Activated CD4-positive, alpha-beta memory T cell treated with anti-CD3 and anti-CD28 coated beads for 36 hours (primary cell): ENCODE measurements at places on chromosomes 11 and 22. TPM values are rescaled to one million over a fixed set of nuclear protein-coding genes. Genes with fewer than 3 reads are reported as not detected.

GRCh38 chr11:42047637-42048555 lies 588.4 kb upstream of the LRRC4C start:
- H3K4me3 ChIP-seq, result no peak overlapping the region
- no peak overlapping the region for H3K27ac ChIP-seq
- DNase-seq, result no peak
- H3K36me3 ChIP-seq, result no peaks in the 10 kb centered on the region
- H3K4me1 ChIP-seq, result no peaks in the 10 kb centered on the region

DNA sequence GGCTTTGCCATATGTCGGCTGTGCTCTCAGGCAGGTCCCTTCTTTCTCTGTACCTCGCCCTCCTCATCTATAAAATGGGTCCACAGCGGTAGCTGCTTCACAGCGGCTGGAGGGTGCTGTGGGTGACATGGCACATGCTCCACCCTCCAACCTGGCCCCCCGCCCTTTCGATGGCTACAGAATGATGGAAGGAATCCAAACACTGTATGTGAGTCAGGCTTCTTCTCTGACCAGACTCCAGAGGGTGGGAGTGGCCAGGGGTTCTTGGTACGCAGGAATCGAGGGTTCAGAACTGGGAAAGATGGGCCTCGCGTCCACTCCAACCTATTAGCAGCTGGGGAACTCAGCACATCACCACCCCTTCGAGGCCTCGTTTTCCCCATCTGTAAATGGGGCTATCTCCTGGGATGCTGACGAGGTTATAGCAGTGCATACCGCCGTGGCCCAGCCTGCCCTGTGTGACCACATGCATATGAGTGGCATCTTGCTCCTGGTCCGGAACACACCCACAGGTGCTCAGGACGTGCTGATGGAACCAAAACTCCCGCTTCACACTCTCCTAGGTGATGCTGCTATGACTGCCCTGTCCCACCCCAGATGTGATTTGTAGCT lies 26.4 kb downstream of the MN1 start:
- H3K4me3 ChIP-seq, result no peak overlapping the region
- H3K27ac ChIP-seq, result no peak overlapping the region
- no peak for DNase-seq
- H3K36me3 ChIP-seq, result no peaks in the 10 kb centered on the region

DNA sequence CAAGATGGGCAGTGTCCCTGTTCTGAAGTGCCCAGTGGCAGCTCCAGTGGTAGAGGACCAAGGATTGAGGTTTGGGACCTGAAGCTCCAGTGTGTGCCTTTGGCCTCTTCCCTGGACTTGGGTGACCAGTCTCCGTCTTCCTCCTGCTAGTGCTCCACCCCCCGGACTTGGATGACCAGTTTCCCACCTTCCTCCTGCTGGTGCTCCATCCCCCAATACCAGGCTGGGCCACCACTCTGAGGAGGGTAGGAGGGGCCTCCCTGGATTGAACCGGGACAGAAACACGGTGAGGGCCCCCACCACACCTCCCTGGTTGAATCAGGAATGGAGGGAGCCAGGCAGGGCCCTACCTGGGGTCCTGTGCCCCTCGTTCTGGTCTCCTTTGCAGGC lies 10.9 kb upstream of the NEAT1 start:
- peaks cover 11% of the 10 kb centered on the region for H3K4me1 ChIP-seq
- H3K27ac ChIP-seq, result no peak overlapping the region
- peaks cover 12% of the 10 kb centered on the region for H3K36me3 ChIP-seq
- no peaks in the 10 kb centered on the region for H3K27me3 ChIP-seq

DNA sequence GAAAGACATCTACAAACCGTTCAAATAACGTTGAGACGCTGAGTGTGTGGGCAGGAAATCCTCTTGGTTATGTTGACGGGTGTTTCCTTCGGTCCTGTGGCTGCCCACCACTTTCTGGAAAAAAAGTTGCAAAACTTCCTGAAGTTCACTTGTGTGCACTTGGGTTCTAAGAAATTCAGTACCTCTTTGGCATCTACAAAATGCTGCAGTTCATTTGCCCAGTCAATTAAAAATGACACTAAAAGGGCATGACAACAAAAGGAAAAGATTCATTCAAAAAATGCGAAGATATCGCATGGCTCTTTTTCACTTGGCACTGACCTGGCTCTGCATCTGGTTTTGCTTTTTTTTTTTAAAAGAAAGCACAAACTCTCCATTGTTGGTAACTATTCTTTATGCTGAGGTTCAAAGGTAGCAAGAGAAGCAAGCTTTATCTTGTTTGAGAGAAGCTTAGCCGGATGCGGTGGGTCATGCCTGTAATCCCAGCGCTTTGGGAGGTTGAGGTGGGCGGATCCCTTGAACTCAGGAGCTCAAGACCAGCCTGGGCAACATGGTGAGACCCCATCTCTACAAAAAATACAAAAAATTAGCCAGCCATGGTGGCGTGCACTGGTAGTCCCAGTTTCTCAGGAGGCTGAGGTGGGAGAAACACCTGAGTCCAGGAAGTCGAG lies 10.6 kb upstream of the XBP1 start:
- H3K36me3 ChIP-seq, result peaks cover 34% of the 10 kb centered on the region
- H3K27ac ChIP-seq, result peak overlapping the region; percentile 84
- no peaks in the 10 kb centered on the region for H3K27me3 ChIP-seq
- DNase-seq, result peak; percentile 60
- peaks cover 65% of the 10 kb centered on the region for H3K4me1 ChIP-seq

OR4A15 gene
- not detected for total RNA-seq

GRCh38 chr11:120295099-120295498 lies 30.0 kb upstream of the TLCD5 start:
- DNase-seq, result no peak
- H3K4me1 ChIP-seq, result no peaks in the 10 kb centered on the region
- H3K4me3 ChIP-seq, result no peak overlapping the region

DNA sequence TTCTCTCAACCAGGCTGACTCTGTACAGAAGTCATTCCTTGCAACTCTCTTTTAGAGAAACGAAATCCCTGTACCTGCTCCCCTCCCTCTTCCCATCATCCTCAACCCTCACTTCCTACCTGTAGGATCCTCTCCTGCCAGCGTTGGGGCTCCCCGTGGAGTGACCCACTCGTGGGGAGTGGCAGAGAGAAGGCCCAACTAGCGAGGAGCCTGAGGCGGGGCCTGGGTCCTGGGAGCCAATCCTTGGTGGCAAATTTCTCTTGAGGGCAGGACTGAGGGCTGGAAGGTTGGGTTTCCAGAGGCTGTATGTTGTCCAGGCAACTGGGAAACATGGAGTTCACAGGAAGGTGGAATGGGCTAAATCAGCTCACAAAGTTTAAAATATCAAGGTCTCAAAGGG lies 10.4 kb downstream of the NHERF4 start:
- no peak for DNase-seq
- no peak overlapping the region for H3K4me3 ChIP-seq
- H3K27me3 ChIP-seq, result no peaks in the 10 kb centered on the region
- peaks cover 3% of the 10 kb centered on the region for H3K4me1 ChIP-seq
- no peak overlapping the region for H3K27ac ChIP-seq
- H3K36me3 ChIP-seq, result no peaks in the 10 kb centered on the region

RTN4RL2 gene
- 0.36 TPM for total RNA-seq

GRCh38 chr11:104665641-104666040 lies 232.6 kb downstream of the CASP12 start:
- H3K4me3 ChIP-seq, result no peak overlapping the region
- H3K36me3 ChIP-seq, result no peaks in the 10 kb centered on the region
- H3K27me3 ChIP-seq, result no peaks in the 10 kb centered on the region
- peaks cover 9% of the 10 kb centered on the region for H3K4me1 ChIP-seq
- DNase-seq, result no peak

- H3K4me3 ChIP-seq, result no peak overlapping the region
- no peak for DNase-seq
- H3K27ac ChIP-seq, result no peak overlapping the region
- peaks cover 9% of the 10 kb centered on the region for H3K36me3 ChIP-seq
Measured at GRCh38 chr11:70319396-70320076, 49.0 kb downstream of the PPFIA1 start.

GRCh38 chr11:587546-587945 lies 11.3 kb downstream of the PHRF1 start:
- H3K27ac ChIP-seq, result peak overlapping the region; percentile 97
- H3K4me3 ChIP-seq, result peak overlapping the region; percentile 58
- H3K27me3 ChIP-seq, result no peaks in the 10 kb centered on the region
- H3K4me1 ChIP-seq, result peaks cover 18% of the 10 kb centered on the region
- peaks cover 34% of the 10 kb centered on the region for H3K36me3 ChIP-seq

DNA sequence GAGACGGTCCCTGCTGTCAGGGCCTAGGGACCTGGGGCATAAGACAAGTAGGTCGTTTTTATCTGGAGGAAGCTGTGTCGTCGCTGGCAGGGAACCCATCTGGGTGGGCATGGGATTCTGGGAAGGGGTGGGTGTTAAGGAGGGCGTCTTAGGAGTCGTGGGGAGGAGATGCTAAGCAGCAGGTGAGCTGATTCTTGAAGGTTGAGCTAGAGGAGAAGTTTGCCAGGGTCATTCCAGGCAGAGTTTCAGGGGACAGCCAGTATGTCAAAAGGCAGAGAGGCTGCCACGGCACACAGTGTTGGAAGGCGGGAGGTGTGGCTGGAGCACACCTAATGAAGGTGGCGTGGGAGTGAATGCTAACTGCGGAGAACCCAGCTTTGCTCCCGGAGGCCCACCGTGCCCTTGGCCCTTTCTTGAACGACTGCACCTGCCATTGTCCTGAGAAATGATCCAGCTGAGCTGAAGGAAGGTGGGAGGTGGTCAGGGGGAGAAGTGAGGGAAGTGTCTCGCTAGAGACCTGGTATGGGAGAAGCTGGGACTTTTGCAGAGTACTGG lies 1.3 kb downstream of the FAM118A start:
- no peaks in the 10 kb centered on the region for H3K27me3 ChIP-seq
- H3K27ac ChIP-seq, result peak overlapping the region; percentile 71
- DNase-seq, result no peak
- peaks cover 57% of the 10 kb centered on the region for H3K4me1 ChIP-seq
- H3K36me3 ChIP-seq, result no peaks in the 10 kb centered on the region

- peaks cover 38% of the 10 kb centered on the region for H3K36me3 ChIP-seq
- H3K4me1 ChIP-seq, result no peaks in the 10 kb centered on the region
- DNase-seq, result no peak
- H3K27me3 ChIP-seq, result no peaks in the 10 kb centered on the region
Measured at GRCh38 chr11:44243086-44243485, 66.9 kb downstream of the ALX4 start.

SEPTIN3 gene
- 2.2 TPM for total RNA-seq

- H3K27me3 ChIP-seq, result no peaks in the 10 kb centered on the region
- H3K4me3 ChIP-seq, result no peak overlapping the region
- H3K36me3 ChIP-seq, result no peaks in the 10 kb centered on the region
- H3K27ac ChIP-seq, result no peak overlapping the region
- DNase-seq, result no peak
Measured at GRCh38 chr11:114815761-114816160, 137.4 kb downstream of the NXPE2 start.

SLCO2B1 gene
- not detected for total RNA-seq

DNA sequence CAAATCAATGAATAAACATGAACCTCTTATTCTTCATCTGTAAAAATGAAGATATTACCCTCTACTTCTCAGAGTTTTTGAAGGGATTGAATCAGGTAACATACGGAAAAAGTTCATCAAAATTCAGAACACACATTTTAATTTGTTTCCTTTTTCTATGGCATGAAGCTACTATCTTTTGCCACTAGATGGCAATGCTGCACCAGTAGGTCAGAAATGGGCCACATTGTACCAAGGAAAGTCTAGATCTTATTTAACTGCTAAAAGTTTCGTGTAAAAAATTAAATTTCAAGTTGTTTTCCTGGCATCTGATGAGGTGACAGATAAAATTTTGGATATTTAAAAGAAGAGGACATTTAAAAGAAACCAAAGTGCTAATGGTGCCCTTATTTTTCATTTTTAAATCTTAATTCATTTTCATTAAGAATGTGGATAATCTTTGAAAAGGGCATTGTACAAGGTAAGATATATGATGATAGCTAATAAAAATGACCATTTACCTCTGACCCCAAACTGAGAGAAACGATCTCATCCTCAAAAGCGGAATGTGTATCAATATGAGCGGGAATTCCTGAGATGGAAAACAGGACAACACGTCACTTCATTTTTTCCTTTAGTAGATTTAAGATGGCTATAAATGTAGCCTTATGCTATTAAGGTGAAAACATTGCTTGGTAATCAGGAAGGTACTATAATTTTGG lies 16.1 kb downstream of the ALKBH8 start:
- DNase-seq, result peak; percentile 40
- no peak overlapping the region for H3K27ac ChIP-seq
- no peaks in the 10 kb centered on the region for H3K27me3 ChIP-seq
- H3K36me3 ChIP-seq, result peaks cover 36% of the 10 kb centered on the region

- H3K4me1 ChIP-seq, result peaks cover 34% of the 10 kb centered on the region
- DNase-seq, result peak; percentile 68
- H3K4me3 ChIP-seq, result peak overlapping the region; percentile 82
- no peaks in the 10 kb centered on the region for H3K27me3 ChIP-seq
Measured at GRCh38 chr11:65663639-65664200, 1.0 kb upstream of the RELA start.

DNA sequence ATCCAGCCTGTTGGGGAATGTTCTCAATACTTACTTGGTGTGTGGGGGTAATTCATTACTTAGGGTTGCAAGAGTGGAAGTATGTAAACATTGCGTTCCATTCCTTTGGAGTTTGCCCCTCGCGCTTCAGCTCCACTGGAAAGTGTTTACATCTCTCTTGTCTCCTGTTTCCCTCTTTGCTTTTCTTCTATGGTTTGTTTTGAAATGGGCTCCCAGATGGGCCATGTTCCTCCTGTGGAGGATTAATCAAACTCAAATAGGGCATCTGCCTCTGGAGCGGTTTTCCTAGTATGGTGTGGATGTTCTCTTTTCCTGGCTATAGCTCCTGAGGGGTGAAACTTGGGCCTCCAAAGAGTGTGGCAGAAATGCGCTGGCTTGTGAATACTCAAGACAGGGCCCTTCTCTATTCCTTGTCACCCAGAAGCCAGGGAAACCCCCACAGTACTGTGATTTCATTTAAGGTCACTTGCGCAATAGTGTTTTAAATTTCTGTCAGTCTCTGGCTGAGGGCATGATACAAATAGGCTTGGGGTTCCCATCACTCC lies 51.9 kb downstream of the CD44 start:
- H3K4me3 ChIP-seq, result no peak overlapping the region
- H3K27ac ChIP-seq, result peak overlapping the region; percentile 31
- no peak for DNase-seq
- peaks cover 84% of the 10 kb centered on the region for H3K4me1 ChIP-seq

OR2D2 gene
- total RNA-seq, result not detected

- no peak for DNase-seq
- peaks cover 10% of the 10 kb centered on the region for H3K36me3 ChIP-seq
- H3K4me1 ChIP-seq, result no peaks in the 10 kb centered on the region
- H3K27me3 ChIP-seq, result no peaks in the 10 kb centered on the region
Measured at GRCh38 chr22:44155115-44155514, 25.6 kb upstream of the PARVG start.

DNA sequence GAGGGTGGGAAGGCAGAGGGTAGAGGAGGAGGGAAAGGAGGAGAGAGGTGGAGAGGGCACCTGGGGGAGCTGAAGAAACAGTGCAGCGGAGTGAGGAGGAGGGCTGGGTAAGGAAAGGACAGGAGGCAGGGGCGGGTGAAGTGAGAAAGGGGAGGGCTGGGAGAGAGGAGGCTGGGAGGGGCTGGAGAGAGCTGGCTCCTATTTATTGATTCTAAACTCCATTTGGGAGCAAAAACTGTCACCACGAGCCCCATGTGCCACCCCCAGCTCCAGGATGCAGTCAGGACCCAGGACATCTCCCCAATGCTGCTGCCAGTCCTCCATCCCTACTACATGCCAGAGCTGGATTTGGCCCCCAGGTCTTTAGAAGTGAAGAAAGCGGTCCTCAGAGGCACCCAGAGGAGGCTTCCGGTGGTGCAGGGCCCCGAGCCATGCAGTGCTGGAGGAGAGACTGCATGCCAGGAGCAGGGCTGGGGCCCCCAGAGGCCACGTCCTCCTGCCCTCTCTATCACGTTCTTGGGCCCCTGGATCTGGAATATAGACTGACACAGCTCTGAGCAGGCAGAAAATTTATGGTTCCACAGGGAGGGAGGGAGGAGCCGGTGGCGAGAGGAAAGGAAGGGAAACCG lies 53.7 kb downstream of the SLC22A12 start:
- H3K27ac ChIP-seq, result no peak overlapping the region
- no peak overlapping the region for H3K4me3 ChIP-seq
- H3K27me3 ChIP-seq, result peaks cover 25% of the 10 kb centered on the region
- peaks cover 2% of the 10 kb centered on the region for H3K4me1 ChIP-seq
